ENCODE measurements at places on chromosomes 3 and 15.

GRCh38 chr3:103195216-103195615, 760.4 kb downstream of the ZPLD1 start:
- DNase-seq = no peak

GRCh38 chr3:36989568-36989967, 3.4 kb downstream of the EPM2AIP1 start:
- no peak for DNase-seq

GRCh38 chr3:126070146-126070545, 13.8 kb downstream of the SLC41A3 start:
- DNase-seq = no peak

DNA sequence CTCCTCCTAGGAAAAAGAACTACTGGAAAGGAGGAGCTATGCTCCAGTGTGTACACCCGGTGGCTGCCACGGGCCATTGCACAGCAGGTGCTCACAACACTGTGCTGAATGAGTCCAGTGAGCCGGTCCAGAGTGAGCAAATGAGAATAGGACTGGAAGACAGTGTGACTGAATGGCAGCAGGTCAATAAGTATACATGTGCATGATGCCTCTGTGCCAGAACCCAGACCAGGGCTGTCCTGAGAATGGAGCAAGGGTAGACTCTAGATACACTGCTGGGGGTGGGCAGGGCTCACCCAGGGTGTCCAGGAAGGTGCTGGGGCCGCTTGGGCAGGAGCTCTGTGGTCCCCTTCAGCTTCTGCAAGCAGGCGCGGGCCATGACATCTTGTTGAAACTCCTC, 8.3 kb downstream of the POLG start:
- DNase-seq = no peak
